ENCODE measurements at places on chromosomes 6 and 20.
A peak's percentile ranks its signal among the peaks of the same experiment; 100 is the strongest.

DNA sequence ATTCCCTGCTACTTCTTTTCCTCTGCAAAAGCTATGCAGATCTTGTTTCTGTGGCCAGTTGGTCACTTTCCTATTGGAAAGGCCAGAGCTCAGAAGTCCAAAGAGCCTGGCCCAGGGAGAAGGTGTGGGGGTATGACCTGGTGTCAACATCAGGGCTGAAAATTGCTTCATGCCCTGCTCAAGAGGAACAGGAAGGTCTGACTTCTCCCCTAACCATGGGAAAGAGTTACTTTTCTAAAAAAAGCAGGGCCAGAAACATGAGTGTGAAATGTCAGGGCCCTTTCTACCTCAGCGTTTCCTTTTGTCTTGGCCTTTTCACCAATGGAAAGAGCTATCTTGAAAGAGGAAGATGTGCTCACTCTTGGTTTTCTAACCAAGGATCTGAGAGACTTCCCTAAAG, 117.4 kb downstream of the MAFB start:
- DNase-seq, result no peak

DNA sequence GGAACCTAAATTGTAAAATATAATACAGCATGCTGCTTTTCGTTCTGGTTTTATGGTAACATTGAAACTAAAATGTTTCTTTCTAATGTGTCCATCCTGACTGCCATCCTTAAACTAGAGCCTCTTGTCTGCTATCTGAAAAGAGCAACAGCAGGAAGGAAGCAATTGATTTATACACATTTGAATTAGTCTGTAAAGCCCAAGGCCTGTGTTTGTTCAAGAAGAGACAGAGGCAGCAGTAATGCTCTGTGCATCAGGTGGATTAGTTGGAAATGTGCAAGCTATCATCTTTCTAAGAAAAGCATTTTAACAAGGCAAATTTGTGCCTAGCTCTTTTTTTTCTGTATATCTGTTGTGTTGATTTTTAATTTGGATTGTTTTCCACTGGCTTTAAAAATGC, 128.6 kb downstream of the SCAF8 start:
- no peak for DNase-seq

DNA sequence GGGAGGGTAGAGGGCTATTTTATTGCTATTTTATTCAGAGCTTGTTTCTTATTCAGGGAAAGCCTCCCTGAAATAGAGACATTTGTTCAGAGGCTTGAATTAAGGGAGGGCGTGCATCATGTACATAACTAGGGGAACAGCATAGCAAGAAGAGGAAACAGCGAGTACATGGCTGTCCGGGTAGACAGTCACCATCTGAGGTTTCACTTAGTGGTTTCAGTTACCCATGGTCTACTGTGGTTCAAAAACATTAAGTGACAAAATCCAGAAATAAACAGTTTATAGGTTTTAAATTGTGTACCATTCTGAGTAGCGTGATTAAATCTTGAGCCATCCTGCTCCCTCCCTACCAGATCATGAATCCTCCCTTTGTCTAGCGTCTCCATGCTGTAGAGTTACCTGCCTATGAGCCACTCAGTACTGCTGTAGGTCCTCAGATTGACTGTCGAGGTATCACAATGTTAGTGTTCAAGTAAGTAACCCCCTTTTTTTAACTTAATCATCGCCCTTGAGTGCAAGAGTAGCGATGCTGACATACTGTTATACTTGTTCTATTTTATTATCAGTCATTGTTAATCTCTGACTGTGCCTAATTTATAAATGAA, 791.5 kb downstream of the TFAP2A start:
- DNase-seq, result no peak

GRCh38 chr6:41937861-41938574, 3.6 kb downstream of the CCND3 start:
- peak; percentile 35 for DNase-seq

DNA sequence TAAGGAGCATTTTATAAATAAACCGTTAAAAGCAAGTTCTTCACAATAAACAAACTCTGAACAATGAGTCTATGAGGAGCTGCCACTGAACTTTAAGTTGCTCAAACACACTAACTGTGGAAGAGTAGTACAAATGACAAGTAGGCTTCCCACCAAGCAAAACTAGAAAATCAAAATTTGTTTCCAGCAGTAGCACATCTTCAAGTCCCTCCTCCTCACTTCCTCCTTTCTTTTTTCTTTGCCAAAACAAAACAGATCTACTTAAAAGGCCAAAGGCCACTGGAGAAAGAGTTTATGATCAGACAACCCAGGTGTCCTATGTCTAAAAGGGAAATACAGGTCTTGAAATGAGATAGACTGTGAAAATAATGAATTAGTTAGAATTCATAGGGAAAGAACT, 17.1 kb upstream of the FAM135A start:
- DNase-seq, result no peak

Data from stimulated activated CD4-positive, alpha-beta T cell treated with anti-CD3 and anti-CD28 coated beads, Interleukin-2, amount 100 ng/mL, for 24 hours (primary cell).